Fibroblast of gingiva (primary cell): ENCODE measurements at places on chromosomes 1 and 21.

- peak; percentile 85 for DNase-seq
These were observed 6.1 kb upstream of the IGFN1 start for GRCh38 chr1:201184307-201185122.

DNA sequence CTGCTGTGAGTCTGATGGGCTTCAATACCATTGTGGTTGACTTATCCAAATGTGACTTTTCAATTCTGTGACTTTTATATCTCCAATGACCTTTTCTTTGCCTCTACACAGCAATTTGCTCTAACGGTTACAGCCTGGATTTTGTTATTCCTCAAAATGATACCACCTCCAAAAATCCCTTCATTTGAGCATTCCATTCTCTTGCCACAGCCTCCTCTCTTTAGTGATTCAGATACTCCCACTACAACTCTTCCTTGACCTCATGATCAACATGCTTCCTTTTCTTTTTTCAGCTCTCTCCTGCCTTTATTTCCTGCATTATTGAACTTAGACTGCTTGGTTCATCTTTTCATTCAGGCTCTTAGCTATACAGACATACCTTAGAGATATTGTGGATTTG, 16.6 kb upstream of the IL19 start:
- DNase-seq: no peak

- DNase-seq: no peak
These were observed 18.0 kb upstream of the PTPRF start for GRCh38 chr1:43512681-43513080.

- DNase-seq: no peak
These were observed 92.3 kb upstream of the ESRRG start for GRCh38 chr1:216815260-216816131.

GRCh38 chr1:113505357-113505756, 115.0 kb downstream of the MAGI3 start:
- no peak for DNase-seq

DNA sequence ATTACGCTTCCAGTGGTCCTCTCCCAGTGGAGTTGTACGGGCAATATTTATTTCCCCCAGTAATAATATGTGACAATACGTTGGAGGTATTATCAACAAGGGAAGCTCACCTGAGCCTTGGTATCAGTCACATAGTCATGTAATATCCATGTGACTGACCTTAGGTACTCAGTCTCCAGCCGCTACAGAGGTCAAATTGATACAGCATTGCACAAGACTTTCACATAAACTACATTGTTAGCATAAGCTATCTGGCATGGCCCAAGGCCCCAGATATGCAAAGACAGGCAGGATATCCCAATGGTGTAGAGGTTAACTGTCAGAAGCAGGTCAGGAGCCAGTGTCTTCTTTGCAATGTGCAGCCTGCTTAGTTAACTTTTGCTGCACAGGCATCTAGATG, 15.3 kb upstream of the CHIT1 start:
- DNase-seq: no peak

- DNase-seq: no peak
These were observed 33.1 kb upstream of the GPR157 start for GRCh38 chr1:9161963-9162362.

DNA sequence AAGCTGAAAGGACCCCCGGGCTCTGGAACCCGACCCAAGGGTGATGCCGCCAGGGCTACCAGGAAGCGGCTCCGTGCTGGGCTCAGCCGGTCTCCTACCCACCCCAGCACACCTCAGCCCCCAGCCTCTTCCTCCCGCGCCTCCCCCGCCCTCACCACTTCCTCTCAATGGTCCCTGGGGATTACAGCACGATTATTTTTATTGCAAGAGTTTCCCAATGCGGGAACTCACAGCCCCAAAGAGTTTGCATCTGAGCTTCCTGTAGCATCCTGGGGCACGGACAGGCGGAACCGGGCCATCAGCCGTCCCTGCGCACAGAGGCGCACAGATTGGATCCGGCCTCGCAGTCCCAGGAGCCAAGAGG, 8.7 kb upstream of the SLX9 start:
- DNase-seq: peak; percentile 68

- no peak for DNase-seq
These were observed 67.1 kb downstream of the MAN1C1 start for GRCh38 chr1:25683731-25684130.

DNA sequence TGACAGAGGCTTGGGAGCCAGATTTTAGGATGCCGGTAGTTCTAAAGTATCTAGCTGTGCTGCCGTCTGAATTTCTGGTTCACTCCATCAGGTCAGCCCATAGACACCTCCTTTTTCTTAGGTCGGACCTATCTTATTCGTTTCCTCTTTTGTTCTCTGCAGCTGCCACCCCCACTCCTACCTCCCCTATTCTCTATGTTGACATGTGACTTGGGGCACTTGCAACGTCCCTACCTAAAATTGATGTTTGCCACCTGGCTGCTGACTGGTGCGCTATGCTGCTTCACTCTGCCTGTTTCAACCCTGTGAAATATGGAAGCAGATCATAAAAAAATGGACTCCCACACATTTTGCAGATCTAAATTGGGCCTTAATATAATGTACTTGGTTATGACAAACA, 55.3 kb downstream of the PBX1 start:
- no peak for DNase-seq

GRCh38 chr1:23910144-23910543, 3.0 kb downstream of the CNR2 start:
- DNase-seq: no peak

DNA sequence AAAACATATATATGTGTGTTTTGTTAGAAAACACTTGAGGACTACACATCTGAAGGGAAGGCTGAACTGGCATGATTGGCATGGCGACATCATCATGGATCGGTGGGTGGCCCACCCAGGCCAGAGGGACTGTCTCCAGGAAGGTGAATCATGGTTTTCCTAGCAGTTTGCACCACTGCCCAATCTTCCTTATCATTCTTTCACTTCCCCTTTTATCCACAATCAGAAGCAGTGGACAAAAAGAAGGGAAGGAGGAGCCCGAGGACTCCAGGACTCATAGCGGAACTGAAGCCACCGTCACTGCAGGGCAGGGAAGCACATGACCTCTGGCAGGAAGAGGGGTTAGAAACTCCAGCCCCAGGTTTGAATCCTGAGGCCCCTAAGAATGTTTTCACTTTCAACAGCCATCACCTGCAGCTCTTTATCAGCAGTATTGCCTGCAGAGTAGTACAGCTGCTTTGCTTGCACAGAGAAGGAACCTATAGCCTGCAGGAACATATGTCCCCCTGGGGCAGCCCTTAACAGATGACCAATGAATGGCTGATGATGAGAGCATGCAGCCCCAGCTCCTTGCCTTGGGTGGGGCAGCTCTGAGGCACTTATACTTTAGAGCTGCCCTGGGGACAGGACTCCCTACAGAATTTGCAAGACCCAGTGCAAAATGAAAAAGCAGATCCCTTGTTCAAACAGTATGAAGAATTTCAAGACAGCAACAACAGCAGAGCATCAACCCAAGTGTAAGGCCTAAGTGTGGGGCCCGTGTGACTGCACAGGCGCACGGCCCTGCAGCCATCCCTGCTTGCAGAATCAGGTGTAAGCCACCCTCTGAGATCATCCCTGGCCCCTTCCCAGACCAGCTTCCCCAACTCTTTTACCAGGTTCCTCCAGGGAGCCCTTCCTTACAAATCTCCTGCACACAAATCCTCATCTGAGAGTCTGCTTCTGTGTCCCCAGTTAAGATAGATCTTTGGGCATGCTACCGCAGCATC, 241.8 kb upstream of the IRF2BP2 start:
- DNase-seq: no peak

GRCh38 chr1:2446861-2447260, 29.2 kb upstream of the PLCH2 start:
- no peak for DNase-seq

DNA sequence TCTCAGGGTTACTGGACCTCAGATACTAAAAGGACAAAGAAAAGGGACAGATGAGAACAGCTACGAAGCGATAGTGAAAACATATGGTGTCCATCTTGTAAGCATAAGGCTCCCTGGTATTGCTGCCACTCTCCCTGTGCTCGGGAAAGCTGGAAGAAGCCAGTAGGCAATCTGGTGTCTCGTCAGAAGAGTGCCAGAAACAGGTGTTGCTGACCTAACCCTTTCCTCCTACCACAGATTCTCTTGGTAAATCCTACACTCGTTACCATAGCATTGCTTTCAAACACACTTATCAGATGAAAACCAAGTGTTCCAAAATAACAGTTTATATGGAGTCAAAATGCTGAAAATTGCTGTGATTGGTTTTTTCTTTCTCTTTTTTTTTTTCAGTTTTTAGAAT, 146.3 kb downstream of the NRIP1 start:
- DNase-seq: peak; percentile 11

DNA sequence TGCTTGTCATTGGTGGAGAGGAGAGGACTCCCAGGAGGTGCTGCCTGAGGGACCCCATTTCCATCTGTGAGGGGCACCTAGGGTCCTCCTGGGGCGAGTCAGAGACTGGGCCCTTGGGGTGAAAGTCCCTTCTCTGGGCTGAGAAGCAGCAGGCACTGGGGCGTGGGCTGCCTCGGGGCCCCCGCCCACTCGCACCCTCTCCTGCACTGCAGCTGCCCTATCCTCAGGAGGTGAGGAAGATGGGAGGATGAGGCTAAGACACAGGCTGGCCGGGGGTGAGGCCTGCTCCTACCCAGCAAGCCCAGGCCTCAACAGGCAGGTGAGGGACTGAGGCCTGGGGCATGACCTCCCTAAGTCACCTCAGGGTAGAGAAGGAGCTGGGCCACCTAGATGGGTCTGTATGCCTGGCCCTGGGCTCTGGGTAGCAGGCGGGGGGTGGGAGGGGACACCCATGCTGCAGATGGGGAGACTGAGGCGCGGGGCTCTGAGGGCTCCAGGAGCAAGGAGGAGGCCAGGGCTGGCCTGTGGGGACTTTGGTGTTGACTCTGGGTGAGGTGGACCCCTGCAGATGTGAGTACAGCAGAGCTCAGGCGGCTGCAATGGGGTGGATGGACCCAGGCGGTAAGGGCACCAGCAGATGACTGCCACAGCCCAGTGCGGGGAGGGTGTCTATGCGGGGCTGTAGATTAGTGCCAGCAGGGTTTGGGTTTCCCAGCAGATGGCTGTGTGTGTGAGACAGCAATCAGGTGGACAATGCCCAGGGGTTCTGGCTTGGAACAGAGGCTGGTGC, 10.4 kb upstream of the ZNF669 start:
- DNase-seq: no peak

GRCh38 chr1:198102454-198102827, 54.4 kb upstream of the NEK7 start:
- DNase-seq: no peak

GRCh38 chr1:213055767-213056166, 4.7 kb downstream of the RPS6KC1 start:
- no peak for DNase-seq

DNA sequence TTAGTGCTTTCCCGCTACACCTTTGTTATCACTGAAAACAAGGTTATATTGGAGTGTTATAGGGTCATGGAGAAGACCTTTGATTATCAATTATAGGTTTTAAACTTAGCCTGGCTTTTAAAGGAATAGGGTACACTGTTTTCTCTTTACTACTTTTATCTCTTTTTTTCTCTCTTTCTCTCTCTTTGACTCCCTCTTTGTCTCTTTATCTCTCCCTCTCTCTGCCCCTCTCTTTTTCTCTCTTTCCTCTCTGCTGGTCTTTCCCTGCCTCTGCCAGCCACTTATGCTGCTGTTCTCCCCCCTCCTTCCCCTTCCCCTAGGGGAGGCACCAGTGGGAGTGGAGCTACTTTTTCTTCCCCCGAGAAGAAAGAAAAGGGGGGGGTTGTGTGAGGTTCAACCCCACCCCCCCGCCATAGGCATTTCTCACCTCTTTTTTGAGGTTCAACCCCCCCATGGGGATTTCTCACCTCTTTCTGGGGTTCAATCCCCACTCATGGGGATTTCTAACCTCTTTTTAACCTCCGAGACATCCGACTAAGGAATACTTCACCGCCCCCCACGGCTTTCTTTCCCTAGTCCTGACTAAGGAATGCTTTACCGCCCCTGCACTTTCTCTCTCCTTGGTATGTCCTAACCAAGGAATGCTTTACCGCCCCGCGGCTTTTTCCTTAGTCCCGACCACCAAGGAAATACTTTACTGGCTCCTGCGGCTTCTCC, 17.2 kb upstream of the ZBTB8B start:
- DNase-seq: peak; percentile 12

GRCh38 chr1:109891930-109892329, 18.7 kb upstream of the CSF1 start:
- no peak for DNase-seq

DNA sequence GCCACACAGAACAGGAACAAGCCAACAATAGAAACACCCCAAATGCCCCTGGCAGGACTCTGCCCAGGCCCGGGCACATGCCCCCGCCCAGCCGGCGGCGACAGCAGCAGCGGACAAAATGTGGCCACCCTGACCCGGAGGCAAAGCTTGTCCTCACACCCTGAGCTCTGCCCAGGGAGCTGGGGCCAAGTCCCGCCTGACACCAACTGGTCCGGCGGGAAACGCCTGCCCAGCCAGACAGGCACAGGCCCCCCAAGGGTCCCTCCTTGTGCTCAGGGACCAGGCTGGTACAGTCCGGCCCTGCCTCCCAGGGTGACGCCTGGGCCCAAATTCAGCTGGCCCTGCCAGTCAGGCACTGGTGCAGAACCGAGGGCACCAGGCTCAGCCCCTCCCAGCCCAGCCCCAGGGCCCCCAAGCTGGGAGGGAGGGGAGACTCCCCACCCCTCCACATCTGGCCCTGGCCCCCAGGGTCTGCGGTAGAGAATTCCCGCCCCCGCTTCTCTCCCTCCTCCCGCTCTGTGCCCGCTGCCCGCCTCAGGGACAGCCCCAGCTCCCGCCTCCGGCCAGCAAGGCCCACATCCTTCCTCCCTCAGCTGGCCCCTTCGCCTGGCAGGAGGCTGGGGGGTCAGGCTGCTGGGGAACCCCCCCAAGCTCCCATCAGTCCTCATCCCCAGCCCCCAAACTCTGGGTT, 2.0 kb downstream of the AHDC1 start:
- peak; percentile 45 for DNase-seq

- DNase-seq: no peak
These were observed 59.9 kb downstream of the TRIM11 start for GRCh38 chr1:228346731-228347130.

DNA sequence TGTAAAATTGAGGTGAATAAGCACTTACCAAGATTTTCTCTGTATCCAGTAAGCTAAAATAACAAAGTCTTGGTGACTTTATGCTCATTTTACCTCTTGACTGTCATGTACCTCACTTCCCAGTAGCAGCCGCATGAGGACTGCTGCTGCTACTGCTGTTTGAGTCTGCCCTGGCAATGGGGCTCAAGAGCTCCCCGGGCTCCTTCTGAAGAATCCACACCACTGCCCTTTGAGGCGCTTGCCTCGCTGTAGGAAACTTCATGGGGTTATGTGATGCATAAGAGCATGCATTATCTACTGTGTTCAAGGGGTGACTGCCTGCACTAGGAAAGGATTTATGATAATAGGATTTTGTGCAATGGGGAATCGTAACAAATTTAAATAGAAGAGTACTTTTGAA, 113.5 kb downstream of the NTNG1 start:
- no peak for DNase-seq

DNA sequence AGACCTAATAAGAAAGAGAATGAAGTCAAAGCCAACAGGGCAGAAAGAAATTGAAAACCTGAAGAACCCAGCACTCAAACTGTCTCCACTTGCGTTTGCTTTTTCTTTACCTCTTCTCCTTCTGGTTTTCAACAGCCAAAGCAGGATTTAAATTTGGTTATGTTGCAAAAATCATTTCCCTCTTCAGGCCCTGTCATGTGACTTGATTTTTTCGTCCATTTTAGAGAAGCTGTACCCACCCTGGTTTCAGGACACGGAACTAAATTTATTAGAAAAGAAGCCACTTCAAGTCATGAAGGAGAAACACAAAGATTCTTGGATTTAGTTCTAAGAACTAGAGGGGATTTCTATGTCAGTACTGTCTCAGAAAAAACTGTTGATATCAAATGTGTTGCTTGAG, 1.0 kb upstream of the SYNJ1 start:
- no peak for DNase-seq
